ENCODE measurements at places on chromosomes 2 and 18.

DNA sequence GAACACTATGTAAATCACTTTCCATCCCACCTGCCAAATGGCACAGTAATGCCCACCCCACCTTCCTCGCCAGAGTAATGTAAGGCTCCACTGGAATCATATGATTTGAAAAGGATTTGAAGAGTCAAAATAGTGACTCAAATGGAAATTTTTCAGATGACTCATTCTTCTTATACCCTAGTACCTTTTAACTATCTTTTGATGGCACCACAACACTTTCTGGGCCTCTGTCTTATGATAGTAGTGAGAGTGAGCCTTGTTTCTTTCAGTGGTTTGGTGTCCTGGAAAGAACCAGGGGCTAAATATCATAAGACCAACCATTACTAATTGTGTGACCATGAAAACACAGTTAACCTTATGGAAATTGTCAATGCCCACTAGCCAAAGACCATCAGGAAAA, 235.4 kb upstream of the SLC14A2 start:
- no peak for DNase-seq

DNA sequence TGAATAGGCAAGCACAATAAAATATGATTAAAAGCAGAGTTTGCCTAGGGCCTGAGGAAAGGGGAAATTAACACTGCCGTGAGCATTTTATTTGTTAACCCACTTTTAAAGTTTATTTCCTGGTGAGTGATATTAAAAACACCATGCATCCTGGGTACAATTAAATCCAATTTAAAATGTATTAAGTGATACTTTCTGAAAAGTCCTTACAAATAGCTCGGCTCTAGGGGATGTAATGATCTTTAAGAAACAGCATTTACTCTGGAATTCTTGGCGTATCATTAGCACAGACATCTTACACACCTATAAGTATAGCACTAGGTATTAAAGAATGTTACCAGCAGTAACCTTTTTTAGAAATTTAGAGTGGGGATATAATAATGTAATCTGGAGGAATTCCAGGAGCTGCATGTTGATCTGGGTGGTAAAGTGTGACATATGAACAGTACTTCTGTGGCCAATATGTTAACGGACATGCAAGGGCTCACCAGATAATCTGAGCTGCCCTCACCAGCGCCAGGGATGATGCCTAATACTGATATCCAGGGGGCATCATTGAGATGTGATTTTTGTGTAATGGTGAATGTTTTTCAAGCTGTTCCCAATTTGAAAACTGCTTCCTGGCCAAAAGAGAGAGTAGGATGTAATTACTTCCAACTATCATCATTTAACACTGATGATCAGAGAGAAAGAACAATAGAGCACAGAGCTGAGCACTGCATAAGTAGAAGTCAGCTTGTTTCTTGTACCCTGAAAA, 235.9 kb downstream of the DSEL start:
- no peak for DNase-seq

GRCh38 chr18:59629894-59630293, 67.3 kb downstream of the CCBE1 start:
- no peak for DNase-seq

DNA sequence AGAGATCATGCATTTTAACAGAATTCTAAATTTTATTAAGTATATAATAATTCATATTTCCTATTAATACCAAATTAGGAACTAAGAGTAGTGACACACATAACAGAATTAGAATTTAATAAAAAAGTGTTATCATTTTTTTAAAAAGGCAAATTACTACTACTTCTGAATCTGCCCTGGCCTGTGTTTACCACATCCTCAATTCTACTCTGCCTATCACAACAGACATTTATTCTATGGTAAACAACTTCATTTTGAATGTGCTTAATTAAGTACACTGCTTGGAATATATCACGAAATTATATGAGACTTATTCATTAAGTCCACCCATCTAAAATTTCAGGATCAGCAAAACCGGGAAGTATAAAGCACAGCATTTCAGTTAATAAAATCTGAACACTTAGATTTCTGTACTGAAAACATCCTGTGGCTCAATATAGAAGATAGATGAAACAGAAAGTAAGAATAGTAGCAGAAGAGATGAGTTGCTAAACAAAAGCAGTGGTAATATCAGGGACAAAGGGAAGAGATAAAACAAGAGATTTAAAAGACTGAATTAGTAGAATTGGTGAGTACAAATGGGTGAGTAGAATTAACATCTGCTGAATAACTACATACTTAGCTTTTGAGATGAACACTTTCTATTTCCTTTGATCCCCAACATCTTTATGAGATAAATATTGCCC, 3.7 kb downstream of the SMC6 start:
- no peak for DNase-seq

- no peak for DNase-seq
These were observed 109.0 kb upstream of the GATA6 start for GRCh38 chr18:22060361-22060760.

DNA sequence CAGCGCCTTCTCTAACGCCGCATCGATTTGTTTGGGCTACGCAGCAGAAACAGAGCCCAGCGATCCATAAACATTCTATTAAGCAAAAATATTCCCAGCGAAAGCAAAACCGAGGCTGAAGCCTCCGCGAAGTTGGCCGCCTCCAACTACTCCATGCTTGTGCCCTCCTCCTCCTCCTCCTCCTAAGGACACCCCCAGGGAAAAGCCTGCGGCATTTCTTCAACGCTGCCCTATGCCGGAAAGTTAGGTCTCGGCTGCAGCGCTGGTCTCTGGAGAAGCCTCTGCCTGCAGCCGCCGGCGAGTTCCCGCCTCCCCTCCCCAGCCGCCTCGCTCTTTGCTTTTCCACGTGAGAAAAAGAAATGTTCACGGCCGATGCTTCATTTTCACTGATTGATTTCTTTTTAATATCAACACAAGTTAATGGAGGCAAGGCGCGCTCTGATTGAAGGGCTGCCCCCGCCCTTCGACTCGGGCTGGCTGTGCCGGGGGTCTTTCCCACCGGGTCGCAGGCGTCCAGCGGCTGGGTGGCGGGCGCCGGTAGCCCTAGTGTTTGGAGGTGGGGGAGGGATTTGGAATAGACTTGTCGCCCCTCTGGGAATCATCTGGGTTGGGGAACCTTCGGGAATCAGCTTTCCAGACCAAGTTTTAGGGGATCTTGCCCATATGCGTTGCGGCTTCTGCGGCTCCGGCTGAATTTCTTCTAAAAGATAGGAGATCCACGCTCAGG, 3.9 kb downstream of the NRP2 start:
- no peak for DNase-seq

- DNase-seq, result no peak
These were observed 594.6 kb downstream of the ADCYAP1 start for GRCh38 chr18:1499265-1499664.

Data from Caco-2 (cell line).